RPMI7951 (cell line): ENCODE measurements at places on chromosomes 5 and 9.

DNA sequence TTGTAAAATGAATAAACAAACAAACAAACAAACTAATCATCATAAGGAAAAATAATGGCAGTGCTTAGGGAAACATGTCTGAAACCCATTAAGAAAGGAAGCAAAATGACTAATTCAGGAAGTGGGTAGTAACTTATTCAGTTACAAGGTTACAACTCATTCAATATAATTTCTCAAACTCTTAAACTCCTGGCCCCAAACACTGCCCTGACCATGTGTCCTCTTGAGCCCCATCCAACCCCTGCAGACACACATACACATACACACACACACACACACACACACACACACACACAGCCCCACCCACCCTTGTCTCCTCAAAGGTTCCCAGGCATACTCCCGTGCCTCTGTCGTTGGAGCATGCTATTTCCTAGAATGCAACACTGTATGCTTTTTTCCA is 193.9 kb downstream of the SEC61B start:
- peak; percentile 81 for DNase-seq

GRCh38 chr5:90174236-90174635 is 235.3 kb downstream of the CETN3 start:
- DNase-seq = no peak

- DNase-seq = no peak
Measured at GRCh38 chr9:136515276-136515675, 30.6 kb downstream of the NOTCH1 start.

DNA sequence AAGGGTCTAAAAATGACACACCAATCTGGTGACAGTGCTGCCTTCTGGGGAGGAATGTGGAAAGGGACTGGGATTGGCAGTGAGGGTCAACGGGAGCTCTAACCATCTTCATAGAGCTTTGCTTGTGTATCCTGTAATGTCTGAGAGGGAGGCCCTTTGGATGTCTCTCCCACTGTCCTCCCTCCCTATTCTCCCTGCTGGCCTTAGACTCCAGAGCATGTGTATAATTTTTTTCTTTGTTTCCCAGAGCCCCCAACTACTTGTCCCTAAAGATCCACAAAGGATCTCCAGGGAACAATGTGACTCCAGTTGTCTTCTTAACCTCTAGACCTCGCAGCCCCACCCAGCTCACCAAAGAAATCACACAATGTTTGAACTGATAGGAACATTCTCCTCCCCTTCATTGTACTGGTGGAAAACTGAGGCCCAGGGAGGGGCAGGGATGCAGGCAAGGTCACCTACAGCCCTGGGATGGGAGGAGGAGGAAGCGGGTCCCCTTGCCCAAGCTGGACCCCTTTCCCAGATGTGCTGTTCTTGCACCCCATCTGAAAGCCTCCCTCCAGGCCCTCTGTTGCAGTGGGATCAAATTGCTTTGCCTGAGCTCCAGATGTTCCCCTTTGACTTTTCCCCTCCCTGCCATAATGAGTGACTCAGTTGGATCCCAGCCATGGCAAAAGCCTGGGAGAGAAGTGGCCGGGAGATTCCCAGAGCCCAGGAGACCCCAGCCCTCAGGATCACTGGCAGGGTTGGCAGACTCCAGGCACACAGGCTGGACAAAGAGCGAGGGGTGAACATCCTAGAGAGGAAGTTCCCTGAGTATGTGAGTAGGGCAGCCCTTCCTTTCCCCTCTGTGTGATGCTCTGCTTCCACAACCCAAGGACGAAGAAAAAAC is 21.8 kb downstream of the SPARC start:
- peak; percentile 87 for DNase-seq

DNA sequence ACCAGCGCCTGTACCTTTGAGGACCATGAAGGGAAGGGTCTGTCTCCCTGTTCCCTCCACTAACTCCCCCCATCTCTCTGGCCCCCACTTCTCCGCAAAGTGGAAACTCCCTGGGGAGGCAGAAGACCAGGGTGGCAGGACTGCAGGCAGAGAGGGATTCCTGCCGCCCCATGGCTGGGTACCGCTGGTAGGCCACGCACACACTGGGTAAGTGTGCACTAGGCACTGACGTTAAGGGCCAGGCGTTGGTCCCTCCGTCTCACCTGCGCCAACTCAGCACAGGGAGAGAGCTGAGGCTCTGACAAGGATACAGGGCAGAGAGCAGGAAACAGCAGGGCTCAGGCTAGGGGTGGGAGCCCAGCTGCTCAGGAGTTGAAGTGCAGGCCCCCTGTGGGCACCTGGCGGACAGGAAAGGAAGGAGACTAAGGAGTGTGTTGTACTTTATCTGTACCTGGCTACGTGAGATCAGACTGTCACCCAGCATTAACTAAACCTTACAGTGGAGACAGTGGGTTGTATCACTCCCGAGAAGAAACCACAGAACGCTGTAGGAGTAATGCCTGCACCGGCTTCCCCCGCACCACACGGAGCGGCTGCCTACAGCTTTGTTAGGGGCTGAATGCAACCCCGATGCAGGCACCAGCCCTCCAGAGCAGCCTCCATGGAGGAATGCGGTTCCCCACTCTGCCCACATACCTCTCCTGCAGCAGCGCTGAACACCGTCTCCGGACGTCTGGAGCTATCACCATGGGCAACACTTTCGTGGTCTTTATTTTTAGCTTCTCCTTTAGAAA is 34.2 kb upstream of the CLPTM1L start:
- DNase-seq = no peak

DNA sequence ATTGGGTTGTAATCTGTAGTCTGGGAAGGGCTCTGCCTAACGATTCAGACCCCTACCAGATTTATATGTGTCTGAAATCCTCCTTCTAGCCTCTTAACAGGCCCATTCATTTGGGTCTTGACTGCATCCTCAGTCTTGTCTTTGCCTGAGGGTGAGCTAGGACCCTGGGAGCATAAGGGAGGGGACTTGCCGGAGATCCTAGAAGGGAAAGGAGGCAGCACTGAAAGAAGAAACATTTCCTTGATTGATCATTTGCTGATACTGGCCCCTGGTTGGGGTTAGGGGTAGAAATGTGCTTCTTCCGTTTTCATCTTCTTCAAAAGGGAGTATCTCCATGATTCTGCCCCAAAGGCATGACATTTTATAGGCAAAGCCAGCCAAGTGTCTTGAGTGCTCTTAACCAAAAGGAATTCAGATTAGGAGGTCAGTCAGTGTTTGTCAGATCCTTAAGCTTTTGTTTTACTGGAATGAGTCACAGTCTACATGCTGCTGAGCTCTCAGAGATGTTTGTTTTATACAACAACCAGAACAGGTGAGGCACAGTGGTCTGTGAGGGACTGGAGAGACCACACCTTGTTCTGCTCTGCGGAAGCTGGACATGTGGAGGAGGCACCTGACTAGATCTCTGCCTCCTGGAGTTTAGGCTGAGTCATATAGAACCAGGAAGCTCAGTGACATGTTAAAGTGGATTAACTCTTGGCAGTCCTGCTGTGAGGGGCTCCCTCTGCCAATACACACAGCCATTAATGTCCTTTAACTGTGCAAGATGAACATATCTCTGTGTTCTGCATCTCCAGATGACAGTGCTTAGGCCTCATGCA is 37.7 kb downstream of the PCDHAC2 start:
- peak; percentile 3 for DNase-seq

DNA sequence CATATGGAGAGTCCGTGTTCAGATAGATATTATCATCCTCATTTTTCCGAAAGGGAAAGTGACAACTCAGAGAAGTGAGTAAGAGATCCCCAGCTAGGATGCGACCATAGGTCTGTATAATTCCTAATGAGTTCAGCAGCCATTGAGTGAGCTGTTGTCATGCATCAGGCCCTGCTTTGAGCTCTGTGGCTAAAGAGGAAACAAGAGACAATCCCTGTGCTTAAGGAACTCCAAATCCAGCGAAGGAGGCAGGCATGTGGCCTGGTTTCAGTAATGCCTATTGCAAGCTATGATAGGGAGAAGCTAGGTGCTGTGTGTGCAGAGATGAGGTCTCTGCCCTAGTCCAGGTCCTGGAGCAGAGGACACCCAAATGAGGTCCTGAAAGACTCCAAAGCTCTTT is 192.8 kb downstream of the ACTL7B start:
- DNase-seq = no peak

GRCh38 chr9:114614373-114614772 is 3.3 kb downstream of the TMEM268 start:
- no peak for DNase-seq

- DNase-seq = peak; percentile 26
Measured at GRCh38 chr9:78620764-78621163, 323.8 kb downstream of the PSAT1 start.

DNA sequence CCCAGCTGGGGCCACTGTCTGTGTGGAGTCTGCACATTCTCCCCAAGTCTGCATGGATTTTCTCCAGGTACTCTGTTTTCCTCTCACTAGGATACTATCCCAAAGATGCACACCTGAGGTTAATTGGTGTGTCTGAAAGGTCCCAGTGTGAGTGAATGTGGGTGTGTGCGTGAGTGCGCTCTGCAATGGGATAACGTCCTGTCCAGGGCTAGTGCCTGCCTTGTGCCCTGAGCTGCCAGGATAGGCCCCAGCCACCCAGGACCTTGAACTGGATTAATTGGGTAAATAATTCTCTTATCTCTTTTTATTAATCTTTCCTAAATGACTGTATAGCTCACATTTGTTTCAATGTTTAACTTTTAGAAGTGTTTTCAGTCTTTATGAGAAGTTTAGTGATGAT is 11.5 kb upstream of the PANK3 start:
- DNase-seq = no peak

DNA sequence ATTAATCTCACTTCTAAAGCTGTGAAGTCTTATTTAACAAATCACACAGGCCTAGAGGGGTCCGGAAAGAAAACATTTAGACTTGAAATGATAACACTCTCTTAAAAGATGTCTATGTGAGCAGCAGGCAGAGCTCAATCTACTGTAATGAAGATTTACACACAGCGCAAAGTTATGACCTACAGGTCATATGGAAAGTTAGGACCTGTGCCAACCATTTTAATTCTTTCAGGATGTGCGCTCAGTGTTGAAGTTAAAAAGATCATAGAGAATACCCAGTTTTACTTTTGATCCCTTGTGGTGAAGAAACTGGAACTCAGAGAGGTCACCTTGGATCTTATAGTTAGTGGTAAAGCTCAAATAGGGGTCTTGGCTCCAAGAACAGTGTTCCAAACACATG is 3.1 kb upstream of the CREBRF start:
- DNase-seq = no peak

DNA sequence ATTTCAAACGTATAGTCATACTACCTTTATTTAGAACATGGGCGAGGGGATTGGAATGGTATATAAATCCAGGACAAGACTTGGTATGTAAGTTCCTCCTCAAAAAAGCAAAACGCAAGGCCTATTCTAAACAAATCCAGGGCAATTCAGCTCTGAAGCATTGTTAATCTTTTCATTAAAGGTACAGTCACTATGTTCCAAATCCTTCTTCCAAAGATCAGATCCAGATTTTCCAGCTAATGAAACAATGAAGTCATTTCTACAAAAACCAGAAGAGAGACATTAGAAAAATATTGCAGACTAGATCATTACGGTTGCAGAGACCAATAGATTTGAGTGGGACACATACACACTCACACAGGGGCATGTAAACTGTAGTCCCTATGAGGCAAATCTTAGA is 116.1 kb upstream of the BNC2 start:
- no peak for DNase-seq

- peak; percentile 100 for DNase-seq
Measured at GRCh38 chr9:106420511-106420944, 442.4 kb upstream of the ZNF462 start.

DNA sequence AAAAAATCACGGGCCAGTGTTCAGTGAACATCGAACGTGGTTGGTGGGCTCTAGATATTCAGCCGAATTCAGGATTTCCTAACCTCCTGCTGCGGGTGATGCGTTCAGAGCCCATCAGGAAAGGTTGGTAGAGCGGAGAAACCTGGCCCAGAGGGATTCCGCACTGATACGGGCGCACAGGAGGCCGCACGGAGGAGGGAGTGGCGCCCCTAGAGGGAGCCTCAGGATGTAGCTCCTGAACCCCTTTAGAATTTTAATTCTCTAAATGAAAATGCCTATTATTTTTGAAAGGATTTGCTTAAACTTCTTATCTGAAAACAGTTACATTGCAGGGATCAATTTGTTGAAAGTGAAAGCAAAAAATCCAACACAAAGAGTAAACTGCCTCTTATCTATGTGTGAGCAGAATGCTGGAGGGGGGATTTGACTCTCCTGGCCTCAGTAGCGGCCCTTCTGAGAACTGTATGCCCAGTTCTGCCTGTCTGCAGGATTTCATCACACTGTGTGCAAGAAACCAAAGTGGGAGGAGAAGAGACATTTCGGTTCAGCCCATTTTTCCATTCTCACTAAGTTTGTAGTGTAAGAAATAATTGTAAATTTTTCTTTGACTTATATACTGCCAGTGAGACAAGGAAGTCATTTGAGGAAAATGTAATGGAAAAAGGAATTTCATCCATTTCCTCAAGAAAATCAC is 75.9 kb downstream of the TENT4A start:
- no peak for DNase-seq

DNA sequence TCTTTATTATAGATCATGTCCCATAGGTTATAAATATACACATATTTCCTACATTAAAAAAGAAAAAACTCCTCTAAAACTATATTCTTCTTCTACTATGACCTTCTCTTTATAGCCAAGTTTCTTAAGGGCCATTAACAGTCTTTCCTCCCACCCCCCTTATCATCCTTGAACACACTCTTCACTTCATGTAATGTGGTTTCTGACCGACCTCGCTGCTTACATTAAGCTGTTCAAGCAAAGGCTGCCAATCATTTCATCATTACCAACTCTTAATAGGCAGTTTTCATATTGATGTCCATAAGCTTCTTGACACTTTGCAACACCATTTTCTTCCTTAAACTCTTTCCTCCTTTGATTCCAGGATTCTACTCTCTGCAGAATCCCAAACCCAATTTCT is 283.0 kb upstream of the PCSK5 start:
- no peak for DNase-seq

- peak; percentile 17 for DNase-seq
Measured at GRCh38 chr5:157280927-157281326, 15.0 kb downstream of the CYFIP2 start.

DNA sequence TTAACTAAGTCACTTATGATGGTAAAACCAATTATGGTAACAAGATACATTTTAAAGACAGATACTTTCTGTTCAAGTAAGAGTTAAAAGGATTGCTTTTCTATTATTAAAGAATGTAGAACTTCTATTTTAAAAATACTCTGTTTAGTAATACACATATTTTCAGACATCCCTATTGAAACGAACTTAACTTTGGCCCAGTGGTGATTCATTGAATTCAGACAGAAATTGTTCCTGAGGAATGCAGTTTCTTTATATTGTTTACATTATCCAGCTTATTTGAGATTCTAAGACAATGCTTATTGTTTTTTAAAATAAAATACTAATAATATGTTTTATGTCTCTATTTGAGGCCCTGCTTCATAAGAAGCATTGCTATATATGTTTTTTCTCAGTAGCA is 816.4 kb downstream of the SEMA5A start:
- no peak for DNase-seq

- peak; percentile 20 for DNase-seq
Measured at GRCh38 chr9:37262410-37262809, 142.0 kb downstream of the ZCCHC7 start.

GRCh38 chr5:174358276-174358675 is 312.8 kb downstream of the NSG2 start:
- DNase-seq = no peak
